ENCODE measurements at places on chromosomes 7 and 10. TPM values are rescaled to one million over a fixed set of nuclear protein-coding genes. Genes with fewer than 3 reads are reported as not detected.

The CALML3 gene
- total RNA-seq: not detected

The PLXNA4 gene
- total RNA-seq: 6.5 TPM

The BMPER gene
- total RNA-seq: 18.9 TPM

The CACNA2D1 gene
- total RNA-seq: 89.1 TPM

The PKD2L1 gene
- not detected for total RNA-seq

The SMO gene
- 35.2 TPM for total RNA-seq

The ABCB1 gene
- total RNA-seq: 2.4 TPM

The TBX20 gene
- 14.0 TPM for total RNA-seq

The ITPRID1 gene
- total RNA-seq: not detected

The TMEM229A gene
- 2.0 TPM for total RNA-seq

The MYL7 gene
- total RNA-seq: 2.7 TPM

The KNDC1 gene
- 1.2 TPM for total RNA-seq
